CD14-positive monocyte (primary cell): ENCODE measurements at places on chromosomes 2 and 18.

DNA sequence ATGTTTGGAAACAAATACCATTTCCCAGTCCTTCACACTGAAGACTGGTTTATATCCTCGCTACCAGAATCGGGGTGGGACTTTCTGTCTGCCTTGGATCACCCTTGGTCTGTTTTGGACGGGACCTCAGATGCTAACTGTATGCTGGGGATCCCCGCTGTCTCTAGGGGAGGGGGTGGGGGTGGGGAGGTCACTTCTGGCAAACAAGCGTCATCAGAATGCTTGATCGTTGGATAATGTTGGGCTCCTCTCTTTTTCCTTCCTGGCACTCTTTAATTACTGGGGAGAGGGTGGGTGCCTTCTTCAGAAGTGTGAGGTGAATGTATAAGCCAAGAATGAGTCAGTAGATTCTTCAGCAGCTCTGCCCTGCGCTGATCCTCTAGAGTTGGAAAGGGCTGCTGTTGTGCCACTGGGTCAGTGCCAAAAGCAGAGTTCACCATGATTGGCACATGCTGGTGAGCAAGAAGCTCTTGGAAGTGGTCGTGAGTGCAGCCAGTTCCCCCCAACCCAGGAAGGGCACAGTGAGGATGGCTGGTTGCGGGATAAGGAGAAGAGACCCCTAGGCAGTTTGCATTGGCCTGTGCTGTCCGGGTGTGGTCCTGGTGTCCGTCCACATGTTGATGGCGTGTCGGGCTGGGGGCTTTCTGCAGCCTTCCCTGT, 32.2 kb downstream of the DGKD start:
- DNase-seq, result no peak

GRCh38 chr2:170434900-170435621, 257.1 kb downstream of the MYO3B start:
- no peak for DNase-seq

GRCh38 chr2:7037340-7038333, 120.4 kb downstream of the RNF144A start:
- DNase-seq, result peak; percentile 55

DNA sequence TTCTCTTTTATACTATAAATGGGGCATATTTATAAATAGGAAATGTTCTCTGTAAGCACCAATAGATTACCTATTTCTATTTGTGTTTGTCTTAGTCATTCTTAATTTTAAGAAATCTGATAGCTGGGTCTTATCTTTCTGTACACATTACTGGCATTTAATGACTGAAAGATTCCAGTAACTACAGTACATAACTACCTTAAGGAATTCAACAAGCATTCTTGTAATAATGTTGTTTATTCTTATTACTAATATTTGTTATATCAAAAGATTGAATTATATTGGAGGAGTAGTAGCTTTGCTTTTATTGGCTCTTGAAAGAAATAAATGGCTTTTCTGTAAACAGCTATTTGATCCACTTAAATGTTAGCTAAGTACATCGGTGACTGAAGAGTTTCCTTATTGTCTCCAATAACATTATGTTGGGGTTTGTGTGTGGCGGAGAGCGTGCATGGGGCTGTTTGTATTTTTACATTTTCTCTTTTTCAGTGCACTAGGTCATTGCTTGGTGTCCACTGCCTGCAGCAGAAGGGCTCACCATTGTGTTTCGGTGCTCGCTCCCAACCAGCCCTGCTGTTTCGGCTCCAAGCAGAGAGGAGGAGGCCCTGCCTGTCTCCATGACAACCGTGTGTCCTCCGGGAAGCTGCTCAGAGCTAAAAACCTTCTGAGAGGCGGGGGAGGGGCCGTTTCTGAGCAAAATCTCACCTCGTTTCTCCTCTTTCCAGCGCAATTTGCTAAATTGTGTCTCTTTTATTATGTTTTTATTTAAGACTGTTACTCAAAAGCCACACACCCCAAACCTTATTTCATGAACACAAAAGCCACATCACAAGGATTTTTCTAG, 112.5 kb upstream of the SLC38A11 start:
- no peak for DNase-seq

GRCh38 chr18:59577386-59577655, 119.9 kb downstream of the CCBE1 start:
- DNase-seq, result no peak

- no peak for DNase-seq
Measured at GRCh38 chr2:201483342-201483741, 31.8 kb downstream of the STRADB start.

GRCh38 chr18:12867441-12868123, 16.5 kb downstream of the PTPN2 start:
- peak; percentile 25 for DNase-seq
